ENCODE measurements at places on chromosomes 16 and 17.

DNA sequence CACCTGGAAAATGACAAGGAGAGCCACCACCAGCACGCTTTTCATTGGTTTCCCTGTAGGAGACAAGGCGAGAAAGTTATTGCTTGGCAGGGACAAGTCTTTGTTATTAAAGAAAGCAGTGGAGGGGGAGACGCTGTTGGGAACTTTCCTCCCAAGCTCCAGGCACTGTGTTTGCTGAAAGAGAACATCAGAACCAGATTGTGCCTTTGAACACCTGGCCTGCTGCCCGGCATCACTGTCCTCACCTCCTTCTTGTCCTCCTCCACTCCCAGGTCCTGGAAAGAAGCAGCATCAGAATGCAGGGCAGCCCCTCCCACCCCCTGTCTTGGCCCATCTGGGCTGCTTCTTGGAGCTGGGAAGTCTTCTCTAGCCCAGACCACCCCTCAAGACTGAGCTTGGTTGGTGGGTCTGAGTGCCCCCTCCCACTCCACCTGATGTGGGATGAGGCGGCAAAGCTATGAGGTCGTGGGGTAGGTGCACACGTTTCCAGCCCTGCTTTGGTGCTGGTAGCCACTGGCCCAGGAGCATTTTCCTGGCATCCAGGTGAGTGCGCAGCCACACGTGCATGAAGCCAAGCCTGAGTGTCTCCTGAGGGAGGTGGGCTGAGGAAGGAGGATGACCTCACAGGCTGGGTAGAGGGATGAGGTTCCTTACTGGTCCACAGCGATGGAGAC, 6.2 kb downstream of the CCR7 start:
- DNase-seq, result no peak

GRCh38 chr17:8118769-8119580, 661 bp upstream of the ALOXE3 start:
- DNase-seq, result peak; percentile 82

GRCh38 chr16:85611194-85611443, 2.0 kb upstream of the GSE1 start:
- DNase-seq, result no peak

GRCh38 chr17:34173241-34173640, 81.8 kb upstream of the CCL2 start:
- no peak for DNase-seq

DNA sequence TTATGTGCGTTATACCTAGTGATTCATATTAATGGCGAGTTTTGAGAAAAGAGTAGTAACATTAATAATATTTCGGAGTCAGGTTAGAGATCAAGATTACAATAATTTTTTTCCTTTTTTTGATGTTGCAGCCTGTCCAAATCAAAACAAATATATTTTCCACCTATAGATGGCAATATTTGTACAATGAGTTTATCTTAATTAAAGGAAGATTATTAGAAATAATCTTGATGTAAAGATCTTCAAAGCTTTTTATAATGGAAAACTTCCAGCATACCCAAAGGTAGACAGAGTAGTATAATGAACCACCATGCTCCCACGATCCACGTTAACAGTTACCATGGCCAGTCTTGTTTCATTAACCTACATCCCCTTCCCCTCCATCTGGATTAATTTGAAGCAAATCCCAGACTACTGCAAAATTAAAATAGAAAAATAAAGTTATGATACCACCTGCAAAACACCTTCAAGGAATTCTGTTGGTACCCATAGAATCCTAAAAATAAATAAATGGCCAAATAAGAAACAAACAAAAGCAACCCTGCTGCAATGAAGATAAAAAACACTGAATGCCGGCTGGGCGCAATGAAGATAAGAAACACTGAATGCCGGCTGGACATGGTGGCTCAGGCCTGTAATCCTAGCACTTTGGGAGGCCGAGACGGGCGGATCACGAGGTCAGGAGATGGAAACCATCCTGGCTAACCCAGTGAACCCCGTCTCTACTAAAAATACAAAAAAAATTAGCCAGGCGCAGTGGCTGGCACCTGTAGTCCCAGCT, 46.5 kb upstream of the GINS3 start:
- DNase-seq, result peak; percentile 8

DNA sequence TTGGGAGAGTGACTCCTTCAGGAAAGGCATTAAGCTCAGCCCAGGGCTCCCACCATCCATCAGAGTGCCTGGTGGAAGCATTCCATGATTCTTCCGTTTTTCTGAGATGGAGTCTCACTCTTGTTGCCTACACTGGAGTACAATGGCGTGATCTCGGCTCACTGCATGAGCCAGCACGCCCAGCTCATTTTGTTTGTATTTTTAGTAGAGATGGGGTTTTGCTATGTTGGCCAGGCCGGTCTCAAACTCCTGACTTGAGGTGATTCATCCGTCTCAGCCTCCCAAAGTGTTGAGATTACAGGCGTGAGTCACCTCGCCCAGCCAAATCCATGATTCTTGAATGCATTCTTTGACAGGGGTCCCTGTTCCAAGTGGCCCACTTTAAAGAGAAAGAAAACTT, 23.1 kb downstream of the MIS12 start:
- no peak for DNase-seq

DNA sequence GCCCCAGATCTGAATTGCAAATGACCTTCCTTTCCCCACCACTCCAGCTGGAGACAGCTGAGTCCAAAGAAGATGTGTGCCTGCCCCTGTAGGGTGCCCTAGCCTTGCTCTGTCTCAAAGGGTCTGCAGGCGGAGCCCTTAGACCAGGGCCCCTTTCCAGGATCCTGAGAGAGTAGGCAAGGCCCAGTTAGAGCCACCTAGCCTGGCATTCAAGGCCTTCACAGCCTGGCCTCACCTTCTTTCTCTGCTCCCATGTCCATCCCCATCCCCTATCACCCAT, 66.6 kb upstream of the LHX1 start:
- no peak for DNase-seq

- DNase-seq, result no peak
Observed at GRCh38 chr16:88316941-88317612, 65.7 kb upstream of the ZNF469 start.

- no peak for DNase-seq
Observed at GRCh38 chr17:68004201-68004600, 7.9 kb upstream of the C17orf58 start.

- no peak for DNase-seq
Observed at GRCh38 chr17:66963521-66963908, 992 bp upstream of the CACNG4 start.

GRCh38 chr17:29008591-29008990, 2.8 kb upstream of the SEZ6 start:
- DNase-seq, result no peak

- DNase-seq, result no peak
Observed at GRCh38 chr17:81854974-81855774, 5.2 kb downstream of the P4HB start.

DNA sequence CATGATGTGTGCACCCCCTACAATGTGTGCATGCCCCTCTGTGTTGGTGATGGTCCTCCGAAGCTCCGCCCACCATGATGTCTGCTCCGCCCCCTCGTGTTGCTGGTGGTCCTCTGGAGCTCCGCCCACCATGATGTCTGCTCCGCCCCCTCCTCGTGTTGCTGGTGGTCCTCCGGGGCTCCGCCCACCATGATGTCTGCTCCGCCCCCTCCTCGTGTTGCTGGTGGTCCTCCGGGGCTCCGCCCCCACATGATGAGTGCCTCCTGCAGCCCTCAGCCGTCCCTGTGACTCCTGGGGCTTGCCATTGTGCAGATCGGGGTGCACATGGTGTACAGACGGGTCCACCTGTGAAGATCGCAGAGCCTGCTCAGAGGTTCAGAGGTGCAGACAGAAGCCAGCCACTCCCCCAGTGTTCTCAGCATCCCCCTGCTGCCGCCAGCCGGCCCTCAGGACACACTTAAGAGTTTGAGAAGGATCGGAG, 129.1 kb upstream of the CHMP6 start:
- no peak for DNase-seq

- no peak for DNase-seq
Observed at GRCh38 chr16:58124601-58124915, 4.6 kb downstream of the CFAP20 start.

DNA sequence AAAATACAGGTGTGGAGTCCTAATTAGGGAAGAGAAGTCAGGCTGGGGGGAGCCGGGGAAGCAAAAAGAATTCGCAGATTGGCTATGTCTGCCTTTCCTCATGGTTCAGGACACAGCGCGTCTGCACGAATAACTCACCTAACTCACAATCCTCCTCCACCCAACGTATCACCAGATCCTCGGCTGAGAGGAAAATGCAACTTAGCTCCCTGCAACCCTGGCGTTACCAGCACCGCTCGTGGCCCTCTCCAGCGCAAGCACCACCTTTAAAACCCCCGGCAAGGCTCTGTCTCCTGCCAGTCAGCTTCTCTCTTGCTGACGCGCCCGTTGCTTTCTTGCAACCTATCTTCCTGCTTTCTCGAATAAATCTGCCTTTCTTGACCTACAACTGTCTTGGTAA, 49.8 kb upstream of the METRNL start:
- DNase-seq, result no peak

DNA sequence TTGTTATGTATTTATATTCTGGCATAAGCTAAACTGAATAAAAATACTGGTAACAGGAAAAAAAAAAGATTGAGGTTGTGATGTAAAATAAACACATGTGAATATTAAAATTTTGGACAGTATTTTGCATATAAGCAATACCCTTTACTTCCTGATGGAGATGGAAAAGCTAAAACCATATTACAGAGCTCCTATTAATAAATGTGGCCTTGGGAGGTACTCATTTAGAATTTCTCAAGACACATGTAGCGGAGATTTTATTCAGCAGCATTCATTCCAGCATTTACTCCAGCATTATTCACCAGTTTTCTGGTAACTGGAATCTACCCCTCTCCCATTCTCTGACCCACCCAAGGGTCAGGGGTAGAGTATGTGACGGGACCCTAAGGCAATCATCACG, 94.3 kb upstream of the AXIN2 start:
- DNase-seq, result no peak

DNA sequence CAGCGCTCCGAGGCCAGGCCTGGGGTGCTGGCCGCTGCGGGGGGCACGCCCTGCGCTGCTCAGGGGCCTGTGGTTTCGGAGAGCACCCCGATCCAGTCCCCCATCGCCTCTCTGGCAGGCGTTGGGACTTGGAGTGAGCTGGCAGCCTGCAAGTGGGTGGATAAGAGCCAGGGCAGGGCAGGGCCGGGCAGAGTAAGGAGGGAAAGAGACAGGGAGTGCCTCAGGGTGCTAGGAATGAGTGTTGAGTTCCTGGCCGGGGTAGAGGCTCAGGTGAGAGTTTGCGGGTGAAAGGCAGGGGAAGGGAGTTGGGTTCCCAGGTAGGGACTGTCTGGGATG, 1.3 kb downstream of the CDH13 start:
- no peak for DNase-seq

All from LoVo (cell line).